ENCODE measurements at places on chromosomes 3 and 15.

GRCh38 chr3:15601399-15602145 lies at the start of the genes BTD and HACL1:
BTD (plus strand) TSS chr3:15601745; CDS start chr3:15635440, 33,695 bp downstream.
HACL1 (minus strand) TSS chr3:15601569; CDS start chr3:15601463, 106 bp downstream.
- peak; percentile 94 for DNase-seq

GRCh38 chr3:94779699-94780098 lies 716.8 kb downstream of the NSUN3 start:
- no peak for DNase-seq

DNA sequence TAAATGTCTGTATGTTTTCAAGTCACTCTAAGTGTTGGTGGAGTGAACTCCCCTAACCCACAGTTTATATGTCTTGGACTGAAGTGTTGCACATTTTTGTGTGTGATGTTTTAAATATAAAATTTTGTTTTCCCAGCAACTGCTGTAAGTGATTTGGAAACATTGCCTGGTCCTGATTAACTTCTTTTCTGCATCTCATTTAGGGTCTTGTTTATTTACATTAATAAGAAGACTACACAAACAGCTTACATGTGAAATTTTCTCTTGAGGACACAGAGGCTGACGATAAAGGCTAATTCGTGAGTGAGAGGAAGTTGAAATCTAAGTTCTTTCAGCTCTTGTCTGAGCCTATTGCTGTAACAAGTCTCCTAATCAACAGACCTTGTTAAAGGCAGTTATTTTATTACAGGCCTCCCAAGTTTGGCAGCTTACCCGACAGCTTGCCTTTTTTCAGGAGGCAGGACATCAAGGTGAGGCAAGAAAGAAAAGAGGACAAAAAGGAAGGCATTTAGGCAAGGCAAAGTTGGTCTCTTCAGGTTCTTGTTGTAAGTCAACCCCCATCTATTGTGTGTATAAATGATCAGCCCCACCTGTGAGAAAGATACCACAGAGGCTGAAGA lies 177.7 kb upstream of the NR2E3 start:
- no peak for DNase-seq

- peak; percentile 90 for DNase-seq
Measured at GRCh38 chr3:36868614-36869436, 76.0 kb downstream of the TRANK1 start.

DNA sequence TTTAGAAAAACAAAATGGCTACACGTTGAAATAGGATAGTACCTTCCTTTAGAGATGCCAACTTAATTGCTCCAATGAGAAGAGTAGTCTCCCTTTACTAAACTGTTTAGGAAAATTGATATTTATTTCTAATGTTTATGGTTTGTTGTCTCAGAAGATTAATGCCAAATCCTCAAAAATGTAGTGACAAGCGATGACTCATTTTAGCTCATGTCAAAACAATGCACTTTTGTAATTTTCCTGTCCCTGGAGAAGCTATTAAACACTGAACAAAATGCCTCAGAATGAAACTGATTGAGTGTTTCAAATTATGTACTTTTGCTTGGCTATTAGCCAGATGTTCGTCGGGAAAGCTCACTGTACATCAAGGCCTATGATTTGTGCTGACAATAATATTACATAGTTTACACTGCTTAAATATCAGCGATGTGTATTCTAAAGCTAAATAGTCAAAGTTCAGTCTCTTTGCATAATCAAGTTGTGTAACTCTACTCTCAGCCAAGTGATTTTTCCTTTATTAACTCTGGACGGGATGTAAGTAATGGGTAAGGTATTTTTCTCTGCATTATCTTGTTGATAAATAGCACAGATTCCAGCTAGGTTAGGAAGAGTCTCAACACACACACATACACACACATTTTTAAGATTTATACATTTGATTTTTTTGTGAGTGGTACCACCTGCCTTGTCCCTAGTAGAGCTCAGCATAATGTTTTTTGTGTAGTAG lies 83.7 kb downstream of the CMSS1 start:
- no peak for DNase-seq

GRCh38 chr3:193498215-193498614 lies 56.5 kb downstream of the ATP13A4 start:
- no peak for DNase-seq

Data from iPS DF 6.9 (cell line).